ENCODE measurements at places on chromosomes 3 and 15.

DNA sequence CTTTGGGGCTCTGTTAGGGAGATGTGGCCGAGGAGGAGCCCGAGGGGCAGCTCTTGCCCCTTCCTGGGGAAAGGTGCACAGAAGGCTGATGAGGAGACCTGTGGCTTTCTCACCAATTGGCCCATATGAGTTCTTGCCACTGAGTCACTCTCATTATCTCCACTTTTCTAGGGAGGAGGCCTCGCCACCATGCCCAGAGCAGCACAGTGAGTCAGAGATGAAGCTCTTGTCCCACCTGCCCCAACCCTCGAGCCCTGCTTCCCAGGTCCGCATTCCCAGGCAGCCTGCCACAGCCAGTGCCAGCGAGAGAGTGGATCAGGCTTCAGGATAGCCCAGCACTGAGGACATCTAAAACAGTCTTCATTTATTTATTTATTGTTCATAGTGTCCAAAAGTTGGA lies 53.5 kb downstream of the AMOTL2 start:
- no peak for DNase-seq

GRCh38 chr3:143283432-143284128 lies 164.0 kb downstream of the CHST2 start:
- DNase-seq: no peak

- no peak for DNase-seq
These were observed 20.0 kb upstream of the RBP1 start for GRCh38 chr3:139559541-139559940.

- no peak for DNase-seq
These were observed 38.4 kb downstream of the SLCO3A1 start for GRCh38 chr15:91891788-91892345.

DNA sequence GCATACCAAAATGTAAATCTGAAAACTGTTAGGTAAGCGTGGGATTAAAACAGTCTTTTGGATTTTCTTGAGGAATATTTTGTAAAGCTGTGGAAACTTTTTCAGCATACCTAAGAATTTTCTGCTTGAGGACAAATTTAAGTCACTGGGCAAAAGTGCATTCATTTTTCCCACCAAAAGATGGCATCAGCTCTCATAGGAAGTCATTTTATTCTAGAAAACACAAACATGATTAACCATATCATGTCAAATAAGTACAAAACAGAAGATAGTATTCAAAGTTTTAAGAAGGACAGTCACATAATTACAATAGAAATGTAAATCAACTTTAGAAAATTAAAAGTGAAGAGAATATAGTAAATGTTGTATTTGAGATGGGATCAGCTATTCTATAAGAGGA lies 63.5 kb downstream of the SLC49A4 start:
- no peak for DNase-seq

DNA sequence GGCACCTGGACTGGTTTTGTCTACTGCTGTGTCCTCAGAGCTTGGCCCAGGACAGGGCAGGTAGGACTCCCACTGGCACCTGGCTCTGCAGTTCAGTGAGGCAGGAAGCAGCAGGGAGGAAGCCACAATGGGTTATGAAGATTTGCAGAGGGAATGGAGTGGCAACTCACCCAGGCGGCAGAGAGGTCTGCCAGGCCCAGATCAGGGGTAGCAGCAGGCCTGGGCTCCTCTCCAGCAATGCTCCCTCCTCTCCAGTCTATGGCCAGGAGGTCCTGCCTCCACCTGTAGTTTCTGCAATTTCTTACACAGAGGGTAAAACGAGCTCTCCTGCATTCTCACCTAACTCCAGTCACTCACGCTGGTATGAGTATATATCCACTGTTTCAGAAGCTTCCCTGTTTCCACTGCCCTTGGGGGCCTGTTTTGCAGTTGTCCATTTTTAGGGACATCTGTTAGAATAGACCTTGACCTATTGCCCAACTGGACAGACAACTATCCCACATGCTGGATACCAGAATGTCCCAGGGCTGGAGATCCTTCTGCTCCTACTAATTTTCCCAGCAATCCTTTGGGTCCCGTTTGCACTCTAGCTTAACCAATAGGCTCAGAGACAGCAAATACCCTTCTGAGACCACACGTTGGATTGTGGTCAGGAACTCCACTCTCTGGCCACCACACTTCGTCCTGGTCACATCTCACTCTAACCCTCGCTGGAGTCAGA lies 35.2 kb downstream of the HMCES start:
- DNase-seq: no peak

DNA sequence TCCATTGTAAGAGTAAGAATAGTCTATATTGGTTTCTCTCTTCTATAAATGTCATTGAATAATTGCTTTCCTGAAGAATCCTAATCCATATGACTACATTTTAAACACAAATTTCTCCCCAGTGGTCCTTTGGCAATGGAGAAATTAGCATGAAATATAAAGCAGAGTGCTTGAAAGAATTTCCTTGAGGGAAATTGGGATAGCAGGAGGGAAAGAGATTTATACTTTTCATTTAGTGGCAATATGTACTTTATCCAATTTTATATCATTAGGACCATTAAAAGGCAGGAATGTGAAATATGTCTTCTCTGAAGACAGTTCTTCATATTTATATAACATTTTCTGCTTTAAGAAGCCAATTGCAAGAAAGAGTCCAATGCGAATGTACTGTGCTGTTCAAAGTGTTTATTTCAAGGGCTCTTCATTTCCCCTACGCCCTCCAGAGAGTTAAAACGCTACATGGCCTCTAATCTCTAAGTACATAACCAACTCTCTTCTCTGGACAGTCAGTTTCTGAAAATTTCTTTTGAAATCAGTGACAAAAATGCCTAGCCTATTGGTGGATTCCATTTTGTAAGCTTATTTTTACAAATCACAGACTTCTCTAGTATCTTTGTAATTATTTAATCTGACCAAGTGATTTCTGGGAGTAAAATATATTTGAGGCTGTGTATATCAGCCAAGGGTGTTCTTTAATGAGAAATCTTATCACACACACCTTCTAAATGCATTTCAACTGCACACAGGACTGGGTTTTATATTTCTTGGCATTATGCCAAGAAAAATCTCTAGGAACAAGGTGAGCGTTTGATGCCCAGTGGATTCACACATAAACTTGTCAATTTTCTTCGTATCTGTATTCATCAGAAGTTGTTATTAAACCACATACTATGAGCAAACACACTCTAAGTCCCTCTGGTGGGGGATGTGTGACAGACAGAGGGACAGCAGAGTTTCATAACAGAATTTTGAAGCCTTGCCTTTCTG lies 51.2 kb downstream of the KCNAB1 start:
- no peak for DNase-seq

DNA sequence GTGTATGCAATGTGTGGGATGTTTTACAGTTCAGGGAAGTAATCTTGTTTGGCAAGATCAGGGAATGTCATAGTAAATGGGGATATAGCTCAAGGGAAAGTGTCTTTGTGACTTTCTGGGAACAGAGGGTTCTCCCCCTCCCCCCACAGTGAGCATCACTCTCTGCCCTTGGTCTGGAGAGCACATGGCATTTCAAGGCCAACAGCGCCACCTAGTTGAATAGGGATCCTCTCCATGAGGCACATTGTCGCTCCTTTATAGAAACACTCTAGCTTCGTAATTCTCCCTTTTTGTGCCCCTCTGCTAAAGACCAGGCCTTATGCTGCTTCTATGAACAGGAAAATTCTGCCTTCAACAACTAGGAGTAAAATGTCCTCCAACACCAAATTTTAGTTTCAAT lies 37.1 kb upstream of the ARNT2 start:
- DNase-seq: no peak

GRCh38 chr15:75058127-75058905 lies 34.9 kb downstream of the PPCDC start:
- DNase-seq: no peak
